ENCODE measurements at places on chromosomes 2 and 18.

GRCh38 chr2:85263591-85263990, 64.2 kb downstream of the TGOLN2 start:
- no peak for DNase-seq

DNA sequence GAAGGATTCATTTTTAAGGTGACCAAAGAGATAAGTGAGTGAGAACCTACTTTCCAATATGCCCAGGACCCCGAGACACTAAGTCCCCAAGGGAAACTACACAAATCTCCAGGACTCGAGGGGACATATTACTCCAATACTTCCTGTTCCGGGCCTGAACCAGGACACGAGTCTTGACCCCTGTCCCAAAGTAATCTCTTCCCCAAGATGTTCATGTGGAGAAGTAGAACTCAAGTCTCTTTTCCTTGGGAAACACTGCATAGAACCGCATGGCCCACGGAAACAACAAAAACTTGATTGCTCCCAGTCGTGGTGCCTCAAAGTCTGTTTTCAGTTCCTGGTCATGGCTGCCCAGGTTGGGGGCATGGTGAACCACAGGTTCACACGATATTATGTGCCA, 87.2 kb upstream of the ZEB2 start:
- no peak for DNase-seq

DNA sequence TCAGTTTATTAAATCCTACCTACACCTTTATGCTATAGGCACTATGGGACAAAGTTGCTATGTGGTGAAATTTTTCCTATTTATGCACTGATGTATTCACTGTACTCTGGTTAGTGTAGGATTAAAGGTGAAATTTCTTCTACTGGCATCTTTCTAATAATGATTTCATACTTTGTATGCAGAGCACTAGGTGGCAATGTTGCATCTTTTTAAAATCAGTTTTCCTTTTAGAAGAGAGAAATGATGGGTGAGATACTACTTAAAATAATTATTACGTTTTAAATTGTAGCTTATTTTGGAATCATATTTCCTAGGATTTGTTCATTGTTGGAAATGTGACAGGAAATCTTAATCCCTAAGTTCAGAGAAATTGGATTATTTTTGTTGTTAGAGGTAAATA, 150.9 kb downstream of the CD8B2 start:
- DNase-seq: no peak

DNA sequence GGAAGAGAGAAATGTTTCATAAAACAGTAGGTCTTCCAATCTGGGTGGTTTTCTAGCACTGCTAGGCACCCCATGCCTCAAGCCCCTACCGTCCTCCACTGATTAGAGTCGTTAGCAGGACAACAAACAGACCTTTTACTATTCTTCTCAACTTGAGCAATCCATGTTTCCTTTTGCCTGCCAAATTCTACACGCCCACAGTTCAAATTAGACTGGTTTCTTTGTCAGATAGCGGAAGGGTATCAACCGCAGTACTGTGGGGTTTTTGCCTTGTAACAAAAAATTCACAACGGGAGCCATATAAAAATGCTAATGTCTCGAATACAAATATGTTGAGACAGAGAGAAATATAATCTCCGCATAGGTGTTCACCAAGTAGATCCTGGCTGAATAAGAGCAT, 59.9 kb downstream of the VIT start:
- no peak for DNase-seq

GRCh38 chr2:68931149-68931711, 21.5 kb downstream of the GKN2 start:
- no peak for DNase-seq

DNA sequence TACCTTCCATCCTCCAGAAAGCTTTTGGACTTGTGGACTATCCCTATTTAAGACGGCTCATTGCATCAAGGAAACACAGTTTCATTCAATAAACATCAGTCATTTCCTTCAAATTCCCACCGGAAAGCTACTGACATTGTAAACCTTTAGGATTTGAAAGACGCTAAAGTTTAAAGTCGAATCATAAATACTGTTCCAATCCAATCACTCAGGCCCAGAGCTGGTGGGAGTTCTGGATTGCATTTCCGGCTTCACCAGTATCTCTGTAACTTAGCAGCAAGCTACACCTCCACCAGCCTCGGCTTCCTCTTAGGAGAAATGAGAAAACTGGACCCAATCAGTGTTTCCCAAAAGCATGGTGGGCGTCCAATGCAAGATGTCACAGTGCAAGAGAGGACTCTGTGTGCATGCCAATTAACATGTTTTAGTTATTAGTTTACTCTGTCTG, 1.6 kb downstream of the WDFY1 start:
- DNase-seq: no peak

DNA sequence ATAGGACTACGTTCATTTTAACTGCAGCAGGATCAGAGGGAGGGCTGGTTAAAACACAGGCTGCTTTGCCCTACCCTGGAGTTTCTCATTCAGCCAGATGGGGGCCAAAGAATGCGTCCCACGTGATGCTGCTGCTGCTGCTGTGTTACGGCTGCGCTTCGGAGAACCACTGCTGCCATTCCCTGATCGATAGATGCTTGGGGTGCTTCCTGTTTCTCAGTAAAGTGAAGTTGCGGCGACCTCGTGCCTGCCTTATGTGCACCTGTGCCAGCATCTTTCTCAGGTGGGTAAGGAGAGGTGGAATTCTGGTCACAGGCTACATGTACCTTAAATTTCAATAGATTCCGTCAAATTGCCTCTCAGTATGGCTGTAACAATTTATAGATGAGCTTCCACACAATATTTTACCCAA, 24.7 kb upstream of the TOGARAM2 start:
- DNase-seq: no peak

GRCh38 chr2:238254095-238254723, 14.4 kb upstream of the HES6 start:
- DNase-seq: no peak

- no peak for DNase-seq
These were observed 369.8 kb downstream of the DPP10 start for GRCh38 chr2:114812261-114812660.

DNA sequence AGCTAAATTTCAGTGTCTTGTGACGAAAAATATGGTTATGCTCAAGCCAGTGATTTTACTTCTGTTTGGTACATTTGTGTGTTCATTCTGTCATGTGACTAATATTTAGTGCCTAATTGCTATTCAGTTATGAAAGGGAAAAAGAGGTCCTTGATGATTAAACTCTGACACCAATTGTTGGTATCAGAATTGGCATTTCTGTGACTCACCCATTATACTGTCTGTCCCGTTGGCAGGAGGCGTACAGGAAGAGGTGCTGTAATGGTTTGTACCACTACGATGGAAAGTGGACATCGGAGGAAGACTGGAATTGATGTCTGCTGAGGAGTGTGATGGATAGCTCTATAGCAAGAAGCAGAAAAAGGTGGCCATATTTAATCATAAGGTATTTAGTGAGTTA, 310.4 kb upstream of the CCDC68 start:
- DNase-seq: no peak

- DNase-seq: no peak
These were observed 232.7 kb downstream of the TTC32 start for GRCh38 chr2:19669126-19669525.

DNA sequence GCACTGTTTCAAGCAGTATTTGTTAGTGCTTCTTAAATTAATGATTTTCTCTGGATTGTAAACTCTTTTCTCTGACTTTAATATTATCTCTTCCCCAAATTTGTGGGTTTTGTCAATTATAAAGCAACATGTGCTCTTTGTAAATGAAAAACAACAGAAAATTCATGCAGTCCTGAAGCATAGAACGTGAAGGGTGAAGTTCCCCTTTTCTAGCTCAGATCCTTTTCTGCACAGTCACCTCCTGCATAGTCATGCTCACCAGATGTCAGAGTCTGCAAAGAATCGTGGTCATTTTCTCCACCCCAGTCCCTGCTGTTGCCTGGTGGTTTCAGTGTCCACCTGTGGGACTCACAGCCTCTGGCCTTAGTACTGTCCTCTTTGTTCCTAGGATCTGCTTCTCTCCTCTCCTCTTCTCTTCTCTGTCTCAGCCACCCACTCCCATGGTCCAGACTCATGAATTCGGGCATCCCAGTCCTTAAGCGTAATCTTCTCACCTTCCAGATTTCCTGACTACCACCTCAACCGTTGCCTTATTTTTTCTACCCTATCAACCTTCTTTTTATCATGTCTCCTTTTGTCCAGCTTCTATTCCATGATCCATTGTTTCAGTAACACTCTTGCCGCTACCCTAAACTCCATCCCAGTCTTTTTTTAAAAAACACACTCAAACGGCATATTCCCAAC, 229.1 kb downstream of the RTP5 start:
- DNase-seq: no peak

DNA sequence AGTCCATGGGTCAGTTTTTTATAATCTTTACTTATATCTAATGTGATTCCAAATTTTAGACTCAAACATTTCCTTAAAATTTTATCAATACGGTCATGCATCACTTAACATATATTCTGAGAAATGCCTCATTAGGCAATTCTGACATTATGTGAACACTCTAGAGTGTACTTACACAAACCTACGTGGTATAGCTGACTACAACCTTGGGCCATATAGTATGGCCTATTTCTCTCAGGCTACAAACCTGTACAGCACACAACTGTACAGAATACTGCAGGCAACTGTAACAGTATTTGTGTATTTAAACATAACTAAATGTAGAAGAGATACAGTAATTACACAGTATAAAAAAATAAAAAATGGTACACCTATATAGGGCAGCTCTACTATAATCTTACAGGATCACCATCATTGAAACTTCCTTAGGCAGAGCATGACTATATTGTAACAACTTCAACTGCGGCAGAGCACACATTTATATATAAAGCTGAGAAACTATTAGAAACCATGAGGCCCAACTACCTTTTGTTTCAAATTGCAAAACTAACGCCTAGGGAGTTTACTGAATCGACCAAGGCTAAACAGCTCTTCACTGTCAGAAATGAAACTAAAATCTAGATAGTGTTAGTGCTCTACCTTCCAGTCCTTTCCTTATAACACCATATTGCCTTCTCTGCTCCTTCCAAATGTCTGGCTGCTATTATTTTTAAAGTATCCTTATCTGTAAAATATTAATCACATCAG, 6.9 kb downstream of the YES1 start:
- no peak for DNase-seq

GRCh38 chr2:144415386-144415785, 104.5 kb downstream of the ZEB2 start:
- DNase-seq: no peak
